Nucleus accumbens (tissue), 56 donors: ENCODE measurements at places on chromosomes 12 and 14.

GRCh38 chr14:91464615-91465205 lies 45.4 kb downstream of the PPP4R3A start:
- DNase-seq, result no peak

- no peak for DNase-seq
Measured at GRCh38 chr12:48279101-48279500, 71.6 kb downstream of the ZNF641 start.

DNA sequence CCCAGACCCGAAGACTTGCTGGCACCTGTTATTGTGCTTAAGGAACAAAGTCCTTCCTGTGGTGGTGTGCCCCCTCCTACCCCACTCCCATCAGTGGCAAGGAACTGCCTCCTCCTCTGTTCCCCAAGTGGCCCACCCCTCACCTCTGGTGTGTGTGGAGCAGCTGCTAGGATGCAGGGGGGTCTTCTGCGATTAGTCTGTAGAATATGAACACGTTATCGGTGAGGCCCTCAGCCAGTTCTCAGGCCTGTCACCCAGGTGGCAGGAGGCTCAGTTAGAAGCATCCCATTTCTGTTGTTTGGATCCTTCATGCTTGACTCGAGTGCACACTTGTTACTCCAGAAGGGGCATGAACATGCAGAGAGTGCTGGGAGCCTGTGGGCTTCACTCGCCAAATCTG lies 39.3 kb downstream of the RAB35 start:
- DNase-seq, result no peak

- no peak for DNase-seq
Measured at GRCh38 chr14:69325086-69325485, 65.1 kb downstream of the GALNT16 start.

DNA sequence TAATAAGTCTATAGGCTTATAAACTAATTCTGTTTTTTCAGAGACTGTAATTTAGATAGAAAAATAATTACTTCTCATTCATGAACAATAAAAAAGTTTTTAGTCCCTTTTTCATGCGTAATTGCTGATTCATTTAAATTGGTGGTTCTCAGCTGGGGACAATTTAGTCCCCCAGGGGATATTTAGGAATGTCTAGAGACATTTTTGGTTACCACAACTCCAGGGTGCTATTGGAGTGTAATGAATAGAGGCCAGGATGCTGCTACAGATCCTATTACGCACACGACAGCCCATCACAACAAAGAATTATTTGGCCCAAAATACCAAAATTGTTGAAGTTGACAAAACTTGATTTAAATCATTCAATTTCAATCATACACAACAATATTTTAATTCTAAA lies 22.8 kb upstream of the VCPKMT start:
- DNase-seq, result no peak

GRCh38 chr14:24332268-24332993 lies 2.4 kb downstream of the ADCY4 start:
- DNase-seq, result no peak

GRCh38 chr14:92154283-92154942 lies 32.6 kb downstream of the CPSF2 start:
- DNase-seq, result no peak

DNA sequence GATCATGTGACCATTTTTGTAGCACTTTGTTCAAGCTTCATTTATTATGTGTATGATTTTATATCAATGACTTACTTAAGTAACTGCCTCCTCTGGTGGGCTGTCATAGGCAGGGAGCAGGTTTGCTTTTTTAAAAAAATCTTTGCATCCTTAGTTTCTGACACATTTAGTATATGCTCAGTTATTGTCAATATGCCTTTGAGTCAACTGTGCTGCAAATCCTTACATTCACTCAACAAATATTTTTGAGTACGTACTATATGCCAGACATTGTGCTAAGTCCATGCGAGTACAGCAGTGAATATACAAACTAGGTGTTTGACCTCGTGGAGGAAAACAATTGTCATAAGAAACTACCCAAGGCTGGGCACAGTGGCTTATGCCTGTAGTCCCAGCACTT lies 4.4 kb upstream of the ANAPC5 start:
- DNase-seq, result no peak

DNA sequence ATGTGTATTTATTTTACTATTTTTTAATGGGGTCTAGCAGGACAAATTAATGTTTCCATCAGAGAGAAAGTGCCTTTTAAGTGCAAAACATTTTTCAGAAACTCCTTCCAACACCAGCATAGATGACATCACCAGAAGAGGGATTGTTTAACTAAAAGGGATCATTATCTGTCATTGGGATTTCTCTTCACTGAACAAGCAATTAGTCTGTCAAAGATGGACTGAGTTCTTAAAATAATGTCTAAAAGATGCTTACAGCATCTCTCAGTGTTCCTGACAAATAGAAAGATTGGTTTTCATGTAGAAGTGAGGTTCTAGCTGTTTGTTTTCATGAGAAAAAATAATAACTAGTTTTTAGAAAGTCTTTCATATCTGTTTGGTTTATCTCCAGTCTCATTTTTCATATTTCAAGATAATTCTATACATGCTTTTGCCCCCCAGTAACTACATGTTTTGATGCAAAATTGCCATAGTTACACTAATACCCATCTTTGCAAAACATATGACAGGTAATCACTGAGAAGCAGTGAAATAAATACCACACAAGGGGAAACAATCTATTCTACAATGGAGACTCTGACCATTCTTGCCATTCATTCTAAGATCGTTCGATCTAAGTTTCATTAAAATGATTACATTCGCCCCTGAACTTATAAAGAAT lies 850.3 kb downstream of the GALC start:
- no peak for DNase-seq

DNA sequence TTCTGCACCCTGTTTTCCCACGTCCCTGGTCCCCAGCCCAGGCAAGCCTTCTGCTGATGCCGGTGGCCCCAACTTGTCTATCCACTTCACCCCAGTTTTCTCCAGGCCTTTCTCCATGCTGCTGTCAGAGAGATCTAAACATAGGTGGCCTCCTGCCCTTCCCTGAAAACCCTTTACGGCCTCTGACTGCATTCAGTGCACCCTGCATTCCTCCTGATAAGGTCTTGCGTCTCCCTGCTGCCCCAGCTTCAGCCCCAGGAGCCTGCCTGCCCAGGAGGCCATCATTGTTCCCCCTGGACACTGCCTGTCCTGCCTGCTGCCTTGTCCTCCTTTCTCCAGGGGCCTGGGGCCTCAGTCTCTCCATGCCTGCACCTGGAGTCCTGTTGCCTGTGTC lies 29.8 kb downstream of the TRAF3 start:
- no peak for DNase-seq
